Ascending aorta (tissue), 2 donors: ENCODE measurements at places on chromosomes 5 and 9. TPM values are rescaled to one million over a fixed set of nuclear protein-coding genes. Genes with fewer than 3 reads are reported as not detected.

GMCL2 gene
- not detected for total RNA-seq

LRRC19 gene
- total RNA-seq = not detected

HTR4 gene
- 0.21 TPM for total RNA-seq

PCDHGA5 gene
- total RNA-seq = 4.5 TPM

TYRP1 gene
- not detected for total RNA-seq

ACER2 gene
- total RNA-seq = 1.4 TPM

FCHO2 gene
- total RNA-seq = 10.7 TPM

F2RL1 gene
- total RNA-seq = 0.53 TPM

DNA sequence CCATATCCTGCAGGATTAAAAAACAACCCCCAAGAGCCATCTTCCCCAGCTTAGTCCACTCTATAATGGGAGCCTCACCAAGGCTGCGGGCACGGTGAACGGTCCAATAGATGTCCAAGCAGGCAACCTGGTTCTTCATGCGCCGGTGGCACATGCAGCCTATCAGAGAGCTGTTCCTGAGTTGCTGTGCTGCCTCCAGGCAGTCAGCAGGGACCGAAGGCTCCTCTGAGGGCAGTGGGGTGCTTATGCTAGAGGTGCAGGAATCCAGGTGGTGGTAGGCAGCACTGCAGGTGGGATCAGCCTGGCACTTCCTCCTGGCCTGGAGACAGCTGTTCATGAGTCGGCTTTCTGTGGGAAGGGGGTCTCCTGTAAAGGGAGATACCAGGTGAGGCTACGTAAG lies 10.2 kb downstream of the GFRA3 start:
- no peaks in the 10 kb centered on the region for H3K27me3 ChIP-seq
- no peaks in the 10 kb centered on the region for H3K4me1 ChIP-seq
- H3K36me3 ChIP-seq = no peaks in the 10 kb centered on the region
- DNase-seq = no peak

- no peak overlapping the region for H3K27ac ChIP-seq
- no peaks in the 10 kb centered on the region for H3K36me3 ChIP-seq
- H3K4me3 ChIP-seq = no peak overlapping the region
- peaks cover 9% of the 10 kb centered on the region for H3K4me1 ChIP-seq
These were observed 85.2 kb downstream of the MUSK start for GRCh38 chr9:110753731-110754231.

DNA sequence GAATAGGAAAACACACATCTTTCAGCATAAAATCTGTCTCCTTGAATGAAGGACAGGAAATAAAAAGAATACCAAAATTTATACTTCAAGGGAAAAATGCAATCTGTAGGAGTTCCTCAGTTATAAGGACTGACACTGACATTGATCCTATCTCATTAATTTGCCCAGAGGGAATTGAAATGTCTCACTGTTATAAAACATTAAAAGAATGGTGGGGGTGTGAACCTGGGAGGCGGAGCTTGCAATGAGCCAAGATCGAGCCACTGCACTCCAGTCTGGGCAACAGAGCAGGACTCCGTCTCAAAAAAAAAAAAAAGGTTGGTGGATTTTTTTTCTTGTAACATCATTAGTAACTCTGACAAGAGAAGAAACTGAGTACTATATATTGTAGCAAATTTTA lies 60.8 kb downstream of the TTLL11 start:
- peak overlapping the region; percentile 38 for H3K4me3 ChIP-seq
- no peak overlapping the region for H3K27ac ChIP-seq
- peaks cover 20% of the 10 kb centered on the region for H3K4me1 ChIP-seq
- H3K27me3 ChIP-seq = no peaks in the 10 kb centered on the region

GRCh38 chr9:33143241-33143661 lies 23.9 kb downstream of the B4GALT1 start:
- H3K27me3 ChIP-seq = no peaks in the 10 kb centered on the region
- peaks cover 32% of the 10 kb centered on the region for H3K4me1 ChIP-seq
- H3K4me3 ChIP-seq = no peak overlapping the region
- H3K36me3 ChIP-seq = no peaks in the 10 kb centered on the region
- peak overlapping the region; percentile 66 for H3K27ac ChIP-seq

DNA sequence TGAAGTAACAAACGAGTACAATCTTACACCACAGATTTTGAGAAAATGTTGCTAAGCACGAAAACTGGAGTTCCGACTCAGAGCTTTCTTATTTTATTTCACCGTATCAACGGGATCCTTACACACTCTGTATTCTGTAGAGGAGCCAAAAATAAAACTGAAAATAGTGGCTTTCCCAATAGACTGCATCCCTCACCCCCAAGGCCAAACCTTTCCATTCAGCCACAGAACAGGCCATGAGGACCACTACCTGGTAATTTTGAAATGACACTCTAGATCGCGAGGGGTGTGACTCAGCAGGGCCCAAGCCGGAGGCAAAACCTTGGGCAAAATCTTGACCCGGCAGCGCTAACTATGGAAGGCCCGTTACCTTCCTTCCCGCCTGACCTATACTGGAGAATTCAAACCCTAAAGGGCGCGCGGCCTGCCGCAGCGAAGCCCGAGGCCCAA lies 432 bp downstream of the HSPA9 start:
- H3K4me1 ChIP-seq = peaks cover 5% of the 10 kb centered on the region
- peaks cover 38% of the 10 kb centered on the region for H3K36me3 ChIP-seq
- no peaks in the 10 kb centered on the region for H3K27me3 ChIP-seq
- no peak for DNase-seq
- peak overlapping the region; percentile 99 for H3K27ac ChIP-seq

DNA sequence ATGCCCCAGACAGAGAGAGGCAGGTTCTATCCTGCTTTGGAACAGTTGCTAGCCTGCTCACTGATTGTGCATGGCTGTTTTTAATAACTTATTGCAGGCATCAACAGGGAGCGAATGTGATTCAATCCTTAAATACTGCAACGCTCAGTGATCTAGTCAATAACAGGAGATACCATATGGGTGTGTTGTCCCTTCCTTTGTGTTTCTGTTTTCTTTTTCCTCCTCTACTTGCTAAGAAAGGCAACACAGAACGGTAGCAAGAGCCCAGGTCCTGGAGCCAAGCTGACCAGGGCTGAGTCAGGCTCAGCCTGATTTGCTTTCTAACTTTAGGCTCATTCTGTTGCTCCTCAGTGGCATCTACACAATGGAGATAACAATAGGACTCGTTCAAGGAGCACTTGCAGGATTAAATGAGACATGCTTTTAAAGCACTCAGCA lies 98.6 kb upstream of the EQTN start:
- H3K4me3 ChIP-seq = no peak overlapping the region
- no peak for DNase-seq
- H3K36me3 ChIP-seq = no peaks in the 10 kb centered on the region
- H3K4me1 ChIP-seq = peaks cover 18% of the 10 kb centered on the region
- no peaks in the 10 kb centered on the region for H3K27me3 ChIP-seq

GRCh38 chr9:8037745-8038144 lies 238.2 kb upstream of the DMAC1 start:
- DNase-seq = no peak
- H3K36me3 ChIP-seq = no peaks in the 10 kb centered on the region
- no peak overlapping the region for H3K27ac ChIP-seq
- H3K4me3 ChIP-seq = no peak overlapping the region
- H3K27me3 ChIP-seq = no peaks in the 10 kb centered on the region

GRCh38 chr5:138648841-138649240 lies 73.6 kb upstream of the HSPA9 start:
- no peaks in the 10 kb centered on the region for H3K27me3 ChIP-seq
- H3K4me1 ChIP-seq = no peaks in the 10 kb centered on the region
- no peak overlapping the region for H3K4me3 ChIP-seq

DNA sequence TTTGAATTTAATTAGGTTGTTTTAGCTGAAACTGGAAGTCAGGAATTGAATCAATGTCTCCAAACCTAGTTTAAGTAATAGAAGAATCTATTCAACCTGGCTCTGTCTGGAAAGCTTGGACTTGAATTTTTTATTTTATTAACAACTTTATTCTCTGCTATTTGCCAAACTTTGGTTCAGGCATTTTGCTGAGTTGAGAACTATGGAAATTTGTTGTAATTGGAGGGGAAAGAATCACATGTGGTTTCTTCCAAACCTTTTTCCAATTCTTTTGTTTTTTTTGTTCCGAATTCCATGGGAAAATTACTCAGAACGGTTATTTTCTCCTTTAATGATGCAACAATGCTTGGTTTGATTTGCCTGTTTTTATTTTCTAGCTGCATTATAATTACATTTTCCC lies 98.2 kb upstream of the RPS23 start:
- H3K27ac ChIP-seq = peak overlapping the region; percentile 51
- no peak overlapping the region for H3K4me3 ChIP-seq
- no peaks in the 10 kb centered on the region for H3K36me3 ChIP-seq
- no peak for DNase-seq

DNA sequence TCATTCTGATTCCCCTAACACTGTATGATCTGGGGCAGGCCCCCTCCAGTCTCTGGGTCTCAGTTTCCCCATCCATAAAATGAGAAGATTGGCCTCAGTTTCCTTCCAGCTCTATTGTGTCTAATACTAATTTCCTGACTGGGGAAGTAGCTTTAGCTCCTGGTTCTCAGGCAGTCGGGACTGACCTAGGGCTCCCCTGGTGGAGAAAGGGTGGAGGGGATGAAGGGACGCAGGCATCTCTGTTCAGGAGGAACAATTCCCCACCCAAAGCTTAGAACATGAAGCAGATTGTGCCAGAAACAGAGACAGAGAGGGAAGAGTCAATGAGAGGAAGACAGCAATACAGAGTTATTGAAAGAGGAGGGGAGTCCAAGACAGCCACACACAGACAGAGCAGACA lies 14.2 kb upstream of the PTGS1 start:
- no peaks in the 10 kb centered on the region for H3K4me1 ChIP-seq
- H3K27me3 ChIP-seq = no peaks in the 10 kb centered on the region
- no peak overlapping the region for H3K27ac ChIP-seq
- H3K36me3 ChIP-seq = no peaks in the 10 kb centered on the region
- DNase-seq = no peak
- no peak overlapping the region for H3K4me3 ChIP-seq

DNA sequence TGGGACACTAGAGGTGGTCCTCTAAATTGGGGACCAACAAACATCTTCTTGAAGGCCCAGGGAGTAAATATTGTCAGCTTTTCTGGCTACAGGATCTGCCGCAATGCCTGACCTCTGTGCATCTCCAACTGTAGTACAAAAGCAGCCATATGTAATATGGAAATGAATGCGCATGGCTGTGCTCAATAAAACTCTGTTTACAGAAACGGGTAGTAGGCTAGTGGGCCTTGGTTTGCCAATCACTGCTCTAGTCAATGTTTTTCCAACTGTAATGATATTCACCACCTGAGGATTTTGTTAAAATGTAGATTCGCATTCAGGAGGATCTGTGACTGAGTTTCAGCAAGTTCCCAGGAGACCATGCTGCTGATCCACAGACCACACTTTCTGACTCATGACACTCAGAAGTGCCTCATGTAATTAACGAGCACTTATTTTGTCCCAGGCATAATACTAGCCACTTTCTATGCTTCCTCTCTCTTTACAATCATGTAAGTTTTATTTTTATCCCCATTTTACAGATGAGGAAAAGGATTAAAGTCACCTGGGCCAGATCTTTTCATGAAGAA lies 96.9 kb downstream of the MED27 start:
- no peak overlapping the region for H3K27ac ChIP-seq
- H3K4me3 ChIP-seq = no peak overlapping the region
- no peaks in the 10 kb centered on the region for H3K36me3 ChIP-seq
- H3K4me1 ChIP-seq = no peaks in the 10 kb centered on the region

GRCh38 chr9:128787659-128788058 lies 606 bp downstream of the TBC1D13 start:
- H3K4me3 ChIP-seq = peak overlapping the region; percentile 97
- DNase-seq = no peak
- H3K27ac ChIP-seq = peak overlapping the region; percentile 78

DNA sequence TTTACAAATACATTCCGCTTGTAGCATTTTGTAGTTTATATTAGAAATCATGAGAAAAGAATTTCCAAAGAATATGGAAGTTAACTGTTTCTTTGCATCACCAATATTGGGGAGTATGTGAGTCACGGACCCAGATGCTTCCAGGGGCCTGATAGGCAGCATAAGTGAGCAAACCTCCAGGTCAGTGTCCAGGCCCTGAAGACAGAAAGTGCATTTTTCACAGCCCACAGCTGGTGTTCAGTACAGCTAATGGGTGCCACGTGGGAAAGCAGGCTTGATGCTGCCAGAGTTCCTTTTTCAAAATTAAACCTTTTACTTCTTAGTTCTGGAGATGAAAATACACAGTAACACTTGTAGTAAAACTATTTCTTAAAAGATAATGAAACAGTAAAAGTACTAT lies 454.4 kb upstream of the ACTBL2 start:
- no peaks in the 10 kb centered on the region for H3K27me3 ChIP-seq
- no peak overlapping the region for H3K4me3 ChIP-seq
- H3K4me1 ChIP-seq = no peaks in the 10 kb centered on the region
- no peaks in the 10 kb centered on the region for H3K36me3 ChIP-seq
- H3K27ac ChIP-seq = no peak overlapping the region
- no peak for DNase-seq

DNA sequence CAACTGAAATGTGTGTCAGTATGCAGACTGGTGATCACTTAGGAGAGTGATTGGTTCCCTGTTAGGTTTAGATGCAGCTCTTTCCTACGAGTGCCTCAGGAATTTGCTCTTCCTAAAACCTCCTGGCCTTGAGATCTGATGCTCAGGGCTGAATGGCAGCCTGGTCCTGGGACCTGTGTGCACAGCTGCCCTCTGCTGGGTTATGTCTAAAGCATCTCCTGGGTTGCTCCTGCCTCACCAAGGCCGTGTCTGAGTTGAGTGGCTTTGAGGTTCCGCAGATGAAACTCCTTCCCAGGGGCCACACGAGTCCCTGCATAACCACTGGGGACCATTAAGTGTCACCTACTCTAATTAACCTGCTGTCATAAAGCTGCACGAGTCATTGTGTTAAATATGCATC lies 59.5 kb downstream of the MVB12B start:
- H3K27ac ChIP-seq = no peak overlapping the region
- no peak overlapping the region for H3K4me3 ChIP-seq
- H3K27me3 ChIP-seq = no peaks in the 10 kb centered on the region
- no peaks in the 10 kb centered on the region for H3K4me1 ChIP-seq
- DNase-seq = peak; percentile 22

DNA sequence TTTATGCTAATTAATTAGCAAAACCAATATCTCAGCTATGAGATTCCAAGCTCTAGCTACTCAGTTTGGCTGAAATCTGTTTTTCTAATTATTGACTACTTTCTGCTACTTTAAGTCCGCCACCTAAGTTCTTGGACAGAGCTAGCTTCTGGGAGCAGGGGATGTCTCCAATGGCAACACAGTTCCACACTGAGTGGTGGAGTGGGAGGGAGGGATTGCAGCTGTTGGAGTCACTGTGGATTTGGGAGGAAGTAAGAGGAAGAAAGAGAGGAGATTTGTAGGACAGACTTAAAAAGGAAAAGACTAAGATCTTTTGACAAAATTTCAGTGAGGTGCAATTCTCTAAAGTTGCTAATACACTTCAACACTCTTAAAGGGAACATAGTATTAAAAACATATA lies 450.8 kb downstream of the NFIB start:
- H3K4me1 ChIP-seq = peaks cover 14% of the 10 kb centered on the region
- no peak overlapping the region for H3K4me3 ChIP-seq
- no peak for DNase-seq
- H3K27me3 ChIP-seq = no peaks in the 10 kb centered on the region
- H3K36me3 ChIP-seq = no peaks in the 10 kb centered on the region
- H3K27ac ChIP-seq = no peak overlapping the region
